ENCODE measurements at places on chromosomes 3 and 15. TPM values are rescaled to one million over a fixed set of nuclear protein-coding genes. Genes with fewer than 3 reads are reported as not detected.

Gene DPH6
- total RNA-seq: 14.6 TPM

Gene ADAMTSL3
- 3.9 TPM for total RNA-seq

Gene ATP13A5
- total RNA-seq: not detected

Gene GABRB3
- not detected for total RNA-seq

Gene GOLGA6L4
- total RNA-seq: 0.16 TPM

Gene ZNF280D
- 13.0 TPM for total RNA-seq

Gene OTOL1
- not detected for total RNA-seq

Gene OR4M2
- not detected for total RNA-seq

Gene RHOV
- total RNA-seq: not detected

Gene RTP4
- total RNA-seq: 0.18 TPM

Gene RFTN1
- 67.6 TPM for total RNA-seq

Gene SOX14
- not detected for total RNA-seq

Gene CHRNA5
- total RNA-seq: 0.49 TPM

Gene DLL4
- total RNA-seq: 0.54 TPM

Gene KIF7
- total RNA-seq: 7.8 TPM

Gene CAPN7
- 29.2 TPM for total RNA-seq

Gene IQCF5
- not detected for total RNA-seq

Gene FAM227B
- total RNA-seq: 7.6 TPM

Gene GHRL
- not detected for total RNA-seq

Gene VIPR1
- total RNA-seq: 8.5 TPM

Gene ADCY5
- 0.18 TPM for total RNA-seq

Gene BFSP2
- total RNA-seq: not detected

Gene APOD
- 45.9 TPM for total RNA-seq

Gene CCDC9B
- total RNA-seq: 1.1 TPM

Data from cardiac atrium fibroblast (primary cell).